ENCODE measurements at places on chromosomes 1 and 21.

DNA sequence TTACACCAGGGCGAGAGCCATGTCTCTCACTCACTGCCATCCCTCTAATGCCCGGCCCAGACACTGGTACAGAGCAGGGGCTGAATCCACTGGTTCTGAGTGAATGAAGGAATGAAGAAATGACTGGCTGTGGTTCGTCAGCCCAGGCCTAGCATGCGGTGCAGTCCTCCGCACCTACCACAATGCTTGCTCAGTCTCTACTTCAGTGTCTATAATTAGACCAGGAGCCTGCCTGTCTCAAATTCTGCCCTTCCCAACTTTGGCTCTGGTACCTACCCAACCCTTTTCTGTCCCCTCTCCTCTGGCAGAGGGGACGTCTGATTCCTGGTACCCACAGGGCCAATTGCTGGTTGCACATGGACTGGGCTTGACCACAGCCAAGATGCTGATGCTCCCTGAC lies 118.2 kb upstream of the GRIK3 start:
- no peak for DNase-seq

DNA sequence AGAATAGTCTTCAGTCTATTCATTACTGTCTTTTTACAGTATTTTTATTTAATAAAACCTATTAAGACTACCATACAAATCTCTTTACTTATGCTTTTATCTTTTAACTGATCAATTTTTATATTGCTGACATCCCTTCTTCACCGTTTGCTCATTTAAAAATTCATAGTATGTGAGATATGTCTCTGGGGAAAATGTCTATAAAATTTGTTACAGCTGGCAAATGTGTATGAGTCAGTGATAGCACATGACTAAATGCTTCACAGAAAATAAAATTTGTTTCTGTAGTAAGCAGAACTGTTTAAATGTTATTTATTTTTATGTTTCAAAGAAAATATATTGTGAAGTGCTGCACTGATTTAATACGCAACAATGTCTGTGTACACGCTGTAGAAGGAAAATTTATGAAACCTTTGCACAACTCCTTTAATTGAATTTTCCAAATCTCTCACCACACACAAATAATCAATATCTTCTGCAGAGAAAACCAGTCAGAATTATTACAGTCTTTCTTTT lies 74.2 kb downstream of the ITGB3BP start:
- DNase-seq, result no peak

DNA sequence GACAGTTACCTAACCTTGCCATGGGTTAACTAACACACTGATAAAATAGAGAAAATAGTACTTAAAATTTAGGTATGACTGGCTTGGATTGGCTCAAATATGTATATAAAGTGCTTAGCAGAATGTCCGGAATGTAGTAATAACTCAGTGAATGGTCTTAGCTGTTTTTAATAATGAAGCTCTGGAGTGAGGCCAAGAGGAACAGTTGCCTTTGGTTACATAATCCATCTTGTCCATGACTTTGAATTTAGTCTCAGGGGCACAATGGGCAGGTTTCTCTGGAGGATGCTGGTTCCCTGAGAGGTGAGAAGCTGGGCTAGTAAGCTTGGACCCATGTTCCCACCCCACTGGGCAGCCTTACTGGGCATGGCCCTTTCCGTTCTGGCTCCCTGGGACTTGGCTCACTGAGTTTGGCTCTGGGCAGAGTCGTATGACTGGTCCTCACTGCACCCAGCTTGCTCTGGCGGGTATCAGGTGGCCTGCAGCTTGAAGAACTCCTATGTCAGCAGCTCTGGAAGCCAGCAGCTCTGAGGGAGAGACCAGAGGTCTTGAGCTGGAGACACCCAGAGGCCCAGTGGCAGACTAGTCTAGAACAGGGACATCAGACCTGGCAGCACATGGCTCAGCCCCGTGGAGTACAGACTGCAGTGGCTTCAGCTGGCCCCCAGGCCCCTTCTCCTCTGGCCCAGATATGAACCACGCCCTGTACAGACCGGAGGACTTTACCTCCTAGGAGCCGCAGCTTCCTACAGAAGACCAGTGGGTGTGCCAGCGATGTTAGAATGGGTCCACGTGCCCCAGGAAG lies 40.4 kb downstream of the TENT5C start:
- DNase-seq, result no peak

GRCh38 chr21:31299291-31300147 lies 44.5 kb downstream of the TIAM1 start:
- no peak for DNase-seq

DNA sequence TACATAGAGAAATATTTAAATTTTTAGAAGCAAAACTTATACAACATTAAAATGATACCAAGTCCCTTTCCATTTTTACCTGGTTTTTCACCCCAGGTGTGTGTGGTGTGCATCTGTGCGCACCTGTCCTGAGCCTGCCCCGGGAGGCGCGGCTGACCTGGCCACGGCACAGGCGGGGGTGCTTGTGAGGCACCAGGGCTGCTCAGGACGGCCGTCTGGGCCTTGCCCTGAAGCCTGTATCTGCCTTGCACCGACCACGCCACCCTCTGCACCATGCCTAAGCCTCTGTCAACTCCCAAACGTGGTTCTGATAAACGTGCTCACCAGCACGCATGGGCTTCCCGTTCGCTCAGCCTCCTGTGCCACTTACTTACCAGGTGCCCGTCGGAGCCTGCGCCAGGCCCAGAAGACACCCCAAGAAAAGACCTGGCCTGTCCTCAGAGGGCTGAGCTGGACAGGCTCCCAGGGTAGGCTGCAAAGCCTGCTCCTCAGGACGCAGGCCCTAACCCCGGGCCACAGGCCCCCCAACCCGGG lies 20.9 kb downstream of the PANK4 start:
- no peak for DNase-seq

DNA sequence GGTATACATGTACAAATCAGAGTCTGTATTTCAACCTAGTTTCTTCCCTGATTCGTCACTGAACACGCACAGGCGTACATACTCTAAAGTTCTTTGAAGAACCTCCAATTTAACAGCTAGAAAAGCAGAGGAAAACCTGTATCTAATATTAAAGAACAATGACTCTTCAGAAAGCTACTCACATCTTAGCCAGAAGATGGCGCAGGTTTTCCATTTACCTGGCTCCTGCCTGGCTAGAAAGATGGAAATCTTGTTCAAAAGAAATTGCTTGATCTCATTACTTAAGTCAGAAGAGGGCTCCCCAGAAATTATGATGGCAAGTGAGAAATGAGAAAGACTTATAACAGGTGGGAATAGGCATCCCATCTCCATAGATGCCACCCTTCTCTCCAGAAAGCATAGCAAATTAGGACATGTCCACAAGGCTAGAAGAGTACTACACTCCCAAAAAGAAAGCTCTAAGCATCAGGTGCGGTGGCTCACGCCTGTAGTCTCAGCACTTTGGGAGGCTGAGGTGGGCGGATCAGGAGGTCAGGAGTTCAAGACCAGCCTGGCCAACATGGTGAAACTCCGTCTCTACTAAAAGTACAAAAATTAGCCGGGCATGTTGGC lies 19.0 kb upstream of the L1TD1 start:
- no peak for DNase-seq

- DNase-seq, result no peak
Measured at GRCh38 chr1:78447086-78447485, 43.7 kb upstream of the PTGFR start.

GRCh38 chr1:225660544-225660946 lies 7.6 kb upstream of the ENAH start:
- DNase-seq, result no peak

GRCh38 chr1:215878128-215878527 lies 311.0 kb downstream of the KCTD3 start:
- no peak for DNase-seq

GRCh38 chr1:84722794-84723193 lies 32.5 kb upstream of the SSX2IP start:
- DNase-seq, result no peak

DNA sequence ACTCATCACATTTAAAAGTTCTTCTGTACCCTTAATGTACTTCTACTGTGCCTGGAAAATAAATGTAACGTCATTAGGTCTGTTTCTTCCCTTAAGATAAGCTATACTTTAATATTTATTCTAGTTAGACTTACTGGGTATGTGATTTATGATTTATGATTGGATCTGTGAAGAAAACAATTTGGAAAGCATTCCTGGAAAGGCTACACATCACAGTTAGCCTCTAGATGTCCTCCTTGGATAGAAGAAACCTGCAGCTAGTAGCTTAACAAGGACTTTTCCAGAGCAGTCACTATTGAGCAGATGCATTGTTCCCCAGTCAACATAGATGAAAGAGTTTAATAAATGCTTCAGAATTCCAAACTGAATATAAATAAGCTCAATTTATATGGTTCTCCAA lies 22.2 kb upstream of the ABL2 start:
- no peak for DNase-seq

- DNase-seq, result no peak
Measured at GRCh38 chr1:162430583-162430982, 18.6 kb upstream of the SH2D1B start.

DNA sequence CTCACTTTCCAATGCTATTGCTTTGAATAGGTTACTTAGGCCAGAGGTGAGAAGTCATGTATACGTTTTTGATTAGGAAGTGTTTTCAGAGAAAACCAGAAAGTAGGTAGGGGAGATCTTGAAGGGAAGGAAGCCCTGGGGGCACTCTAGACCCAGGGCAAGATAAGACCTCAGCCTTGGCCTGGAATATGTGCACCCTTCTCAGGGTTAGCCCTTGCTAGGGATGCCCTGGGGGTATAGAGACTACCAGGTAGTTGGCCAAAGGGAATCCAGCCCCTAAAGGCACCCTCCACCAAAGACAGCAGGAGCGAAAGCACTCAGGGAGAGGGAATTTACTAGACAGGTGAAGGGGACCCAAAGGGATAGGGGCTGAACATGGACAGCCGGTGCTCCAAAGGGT lies 7.0 kb downstream of the TIAM1 start:
- no peak for DNase-seq

DNA sequence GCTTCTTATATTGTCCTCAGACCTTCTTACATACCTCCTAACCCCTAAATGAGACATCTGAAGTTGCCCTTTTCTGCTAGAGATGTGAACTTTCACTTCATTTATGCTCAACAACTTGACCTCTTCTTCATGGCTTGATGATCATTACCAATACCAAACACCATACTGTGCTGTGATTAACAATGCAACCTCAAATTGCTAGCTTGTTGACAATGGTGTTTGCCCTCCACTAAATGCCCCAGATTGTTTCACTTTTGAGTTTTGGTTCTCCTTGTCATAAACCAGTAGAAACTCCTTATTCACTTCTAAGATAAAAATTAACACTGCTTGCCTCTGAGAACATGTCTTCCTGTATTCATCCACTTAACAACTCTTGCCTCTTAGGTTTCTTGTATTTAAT lies 5.6 kb downstream of the JAK1 start:
- no peak for DNase-seq

DNA sequence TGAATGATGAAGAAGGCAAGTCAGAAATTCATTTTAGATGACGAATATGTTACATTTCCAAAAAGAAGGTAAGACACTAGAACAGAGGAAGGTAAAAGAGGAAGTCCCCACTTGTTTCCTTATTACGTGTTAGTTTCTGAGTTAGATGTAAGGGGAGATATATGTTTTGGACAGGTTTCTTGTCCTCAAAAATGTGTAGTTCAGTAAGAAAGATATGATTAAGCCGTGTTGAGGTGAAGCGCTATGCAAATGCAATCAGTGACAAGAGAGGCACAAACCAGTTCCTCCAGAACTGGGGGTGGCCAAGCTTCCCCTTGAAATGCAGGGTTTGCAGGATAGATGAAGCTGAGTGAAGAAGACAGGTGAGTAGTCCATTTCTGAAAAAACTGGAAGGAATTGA lies 293.3 kb upstream of the RUNX1 start:
- DNase-seq, result no peak

- no peak for DNase-seq
Measured at GRCh38 chr21:26388731-26389231, 184.3 kb downstream of the CYYR1 start.

DNA sequence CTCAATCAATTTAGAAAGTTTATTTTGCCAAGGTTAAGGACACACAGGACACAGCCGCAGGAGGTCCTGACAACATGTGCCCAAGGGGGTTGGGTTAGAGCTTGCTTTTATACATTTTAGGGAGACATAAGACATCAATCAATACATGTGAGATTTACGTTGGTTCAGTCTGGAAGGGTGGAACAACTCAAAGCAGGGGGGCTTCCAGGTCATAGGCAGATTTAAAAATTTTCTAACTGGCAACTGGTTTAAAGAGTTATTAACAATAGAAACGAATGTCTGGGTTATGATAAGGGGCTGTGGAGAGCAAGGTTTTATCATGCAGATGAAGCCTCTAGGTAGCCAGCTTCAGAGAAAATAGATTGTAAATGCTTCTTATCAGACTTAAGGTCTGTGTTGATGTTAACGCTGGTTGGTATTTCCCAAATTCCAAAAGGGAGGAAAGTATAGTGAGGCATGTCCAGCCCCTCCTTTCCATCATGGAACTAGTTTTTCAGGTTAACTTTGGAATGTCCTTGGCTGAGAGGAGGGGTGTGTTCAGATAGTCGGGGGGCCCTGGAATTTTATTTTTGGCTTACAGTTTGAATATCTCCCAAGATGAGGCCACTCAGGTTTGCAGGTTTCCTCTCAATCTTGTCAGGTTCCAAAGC lies 31.0 kb upstream of the TGFBR3 start:
- no peak for DNase-seq

- no peak for DNase-seq
Measured at GRCh38 chr1:226268421-226269124, 40.4 kb downstream of the LIN9 start.

DNA sequence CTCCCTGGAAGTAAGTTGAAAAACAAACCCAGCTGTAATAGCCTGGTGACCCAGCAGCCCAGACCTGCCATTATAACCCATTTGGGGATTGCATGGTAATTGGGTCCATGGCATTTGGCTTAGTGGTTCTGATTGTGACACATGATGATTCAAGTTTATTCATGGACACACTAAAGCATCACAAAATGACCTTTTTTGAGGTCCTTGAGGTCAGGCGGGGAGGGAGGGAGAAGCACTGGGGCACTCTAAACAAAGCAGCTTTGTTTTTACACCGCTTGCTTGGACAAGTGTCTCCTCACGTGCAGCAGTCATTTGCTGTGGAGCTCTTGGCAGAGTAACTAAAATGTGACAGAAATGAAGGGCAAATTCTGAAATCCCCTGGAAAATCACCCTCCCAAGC lies 241.0 kb upstream of the SGIP1 start:
- no peak for DNase-seq

DNA sequence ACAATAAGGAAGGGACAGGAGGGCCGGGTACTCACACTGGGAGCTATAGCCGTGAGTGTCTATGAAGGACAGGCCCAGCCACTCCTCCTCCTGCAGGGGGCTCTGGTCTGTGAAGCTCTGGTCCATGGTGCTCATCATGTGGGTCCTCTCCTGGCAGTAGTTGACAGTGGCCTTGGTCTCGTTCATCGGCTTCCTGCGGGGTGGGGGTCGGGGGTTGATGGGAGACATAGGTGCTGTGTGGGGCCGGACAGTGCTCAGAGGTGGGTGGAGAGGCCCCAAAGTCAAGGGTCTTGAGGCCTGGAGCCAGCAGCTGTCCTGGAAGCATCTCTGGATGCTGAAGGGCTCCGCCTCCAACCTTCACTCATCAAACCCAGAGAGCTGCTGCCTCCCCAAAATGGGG lies 260.4 kb downstream of the PTPRU start:
- no peak for DNase-seq

GRCh38 chr1:6951536-6951935 lies 166.3 kb downstream of the CAMTA1 start:
- DNase-seq, result no peak
